Right ventricle myocardium superior (tissue), 1 donor: ENCODE measurements at places on chromosomes 7 and 10. TPM values are rescaled to one million over a fixed set of nuclear protein-coding genes. Genes with fewer than 3 reads are reported as not detected.

MSMB gene
- total RNA-seq, result not detected

GRCh38 chr10:7948371-7949000 lies 106.0 kb upstream of the GATA3 start:
- DNase-seq, result no peak

GRCh38 chr10:110657973-110658691 lies 14.0 kb downstream of the RBM20 start:
- no peak for DNase-seq

GRCh38 chr10:21281765-21282484 lies 243.6 kb downstream of the SKIDA1 start:
- DNase-seq, result no peak

GRCh38 chr7:102295346-102296178 lies 8.9 kb downstream of the SH2B2 start:
- no peak for DNase-seq

DNA sequence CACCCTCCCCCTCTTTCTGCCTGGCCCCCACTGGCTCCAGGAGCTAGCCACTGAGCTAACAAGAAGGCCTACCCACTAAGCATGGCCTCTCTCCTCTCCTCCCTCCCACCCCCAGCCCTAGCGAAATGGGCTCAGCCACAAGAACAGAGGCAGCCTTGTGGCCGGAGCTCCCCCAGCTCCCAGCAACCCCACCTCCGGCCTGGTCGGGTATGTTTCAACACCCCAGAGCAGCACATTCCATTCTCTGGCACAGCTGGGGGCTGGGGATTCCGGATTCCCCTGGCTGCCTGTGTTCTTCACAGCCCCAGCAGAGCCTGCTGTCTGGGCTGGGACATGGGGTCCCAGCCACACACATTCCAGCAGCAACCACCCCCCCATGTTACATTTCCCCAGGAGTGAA lies 9.0 kb downstream of the SFRP5 start:
- no peak for DNase-seq

GRCh38 chr10:33016988-33017387 lies 59.0 kb upstream of the ITGB1 start:
- no peak for DNase-seq

- DNase-seq, result peak; percentile 60
Measured at GRCh38 chr7:18086165-18087025, 58.7 kb upstream of the PRPS1L1 start.

GRCh38 chr10:7519351-7519750 lies 108.5 kb upstream of the SFMBT2 start:
- DNase-seq, result no peak

GRCh38 chr10:22324413-22324812 lies 3.5 kb downstream of the BMI1 start:
- no peak for DNase-seq

PRLHR gene
- total RNA-seq, result not detected

OR2A12 gene
- not detected for total RNA-seq

KIAA1217 gene
- 38.2 TPM for total RNA-seq

- DNase-seq, result peak; percentile 75
Measured at GRCh38 chr10:43409385-43410109, 561 bp upstream of the HNRNPF start.

ACSL5 gene
- total RNA-seq, result 6.0 TPM

DNA sequence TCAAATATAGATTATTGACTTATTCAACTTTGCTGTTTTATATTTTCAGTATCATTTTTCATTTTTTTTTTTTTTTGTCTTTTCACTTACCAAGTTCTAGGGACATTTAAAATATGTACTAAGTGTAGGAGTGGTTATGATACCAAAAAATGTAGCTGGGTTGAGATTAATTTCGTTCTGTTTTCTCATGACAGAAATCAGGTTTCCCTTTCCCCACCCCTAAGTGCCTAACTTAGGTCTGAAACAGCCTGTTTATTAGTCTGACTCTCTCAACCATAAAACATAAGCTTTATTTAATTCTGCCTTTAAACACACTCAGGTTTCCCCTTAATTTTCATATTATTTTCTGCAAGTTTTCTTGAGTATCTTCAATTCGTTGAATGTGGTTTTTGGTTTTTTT lies 22.1 kb downstream of the TMEM106B start:
- no peak for DNase-seq

WEE2 gene
- not detected for total RNA-seq

GRCh38 chr7:95931460-95932232 lies 159.3 kb downstream of the DYNC1I1 start:
- DNase-seq, result no peak

METTL27 gene
- 0.43 TPM for total RNA-seq

GRID2IP gene
- not detected for total RNA-seq

MYO1G gene
- total RNA-seq, result 0.97 TPM

DNA sequence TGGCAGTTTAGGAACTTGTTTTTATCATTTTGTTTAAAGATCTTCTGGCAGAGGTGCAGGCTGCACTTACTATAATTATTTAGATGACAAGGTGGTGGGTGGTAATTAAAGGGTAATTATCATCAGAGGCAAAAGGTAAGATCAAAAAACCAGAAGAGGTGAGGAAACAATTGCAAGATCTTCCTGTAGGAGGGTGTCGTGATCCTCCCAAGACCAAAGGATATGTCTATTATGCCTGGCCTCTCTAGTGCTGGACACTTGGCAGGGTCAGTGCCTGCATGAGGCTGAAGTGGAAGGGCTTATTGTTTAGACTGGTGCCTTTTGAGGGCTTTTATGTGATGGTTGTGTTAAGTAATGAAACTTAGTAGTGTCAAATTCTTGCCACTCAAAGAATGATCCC lies 1.8 kb upstream of the WAPL start:
- DNase-seq, result no peak

DNA sequence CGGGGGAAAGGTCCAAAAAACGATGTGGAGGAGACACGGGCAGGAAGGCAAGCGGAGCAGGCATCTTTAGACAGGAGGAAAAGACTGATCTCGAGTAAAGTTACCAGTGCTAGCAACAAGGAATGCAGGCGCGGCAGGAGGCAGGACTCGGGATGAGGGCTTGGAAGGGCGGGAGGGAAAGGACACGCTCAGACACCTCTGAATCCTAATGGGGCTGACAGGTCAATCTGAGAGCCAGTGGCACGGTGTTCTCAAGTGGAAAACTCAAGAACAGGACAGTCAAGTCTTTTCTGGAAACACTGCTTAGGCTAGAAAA lies 155.3 kb upstream of the COBL start:
- no peak for DNase-seq

- DNase-seq, result no peak
Measured at GRCh38 chr7:99693427-99694200, 13.8 kb upstream of the CYP3A5 start.

GRCh38 chr7:16202303-16202702 lies 219.0 kb downstream of the CRPPA start:
- no peak for DNase-seq

DNA sequence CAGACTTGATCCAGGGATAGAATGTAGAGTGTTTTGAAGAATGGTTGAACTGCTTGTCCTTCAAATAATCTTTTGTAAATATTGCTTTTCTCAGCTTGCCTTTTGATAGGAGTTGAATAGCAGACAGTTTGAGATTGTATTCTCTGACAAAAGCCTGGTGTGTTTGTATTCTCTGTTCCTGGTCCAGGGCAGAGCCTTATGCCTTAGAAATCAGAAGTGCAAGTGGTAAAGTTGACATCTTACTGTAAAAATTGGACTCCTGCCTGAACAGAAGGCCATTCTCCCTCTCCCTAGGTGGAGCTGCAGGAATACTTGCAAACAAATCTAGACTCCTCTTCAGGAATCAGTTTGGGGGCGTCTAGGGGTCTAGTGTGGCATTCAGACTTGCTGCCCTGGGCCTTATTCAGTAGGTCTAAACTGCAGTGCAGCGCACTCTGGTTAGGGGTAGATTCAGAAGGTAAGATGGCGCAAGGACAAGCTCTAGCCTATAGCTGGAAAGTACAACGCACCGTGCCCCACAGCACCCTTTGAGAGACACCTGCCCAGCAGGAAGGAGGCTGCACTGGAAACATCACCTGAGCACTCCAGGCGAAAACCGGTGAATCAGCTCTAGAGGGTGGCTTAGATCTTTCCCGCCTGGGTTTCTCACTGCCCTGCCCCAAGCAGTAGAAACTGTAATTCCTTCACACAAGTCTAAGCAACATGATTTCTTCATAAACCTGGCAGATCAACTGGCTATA lies 608.5 kb upstream of the GALNT17 start:
- no peak for DNase-seq

GRCh38 chr10:13765641-13766341 lies 179.0 kb downstream of the PRPF18 start:
- DNase-seq, result no peak

DNA sequence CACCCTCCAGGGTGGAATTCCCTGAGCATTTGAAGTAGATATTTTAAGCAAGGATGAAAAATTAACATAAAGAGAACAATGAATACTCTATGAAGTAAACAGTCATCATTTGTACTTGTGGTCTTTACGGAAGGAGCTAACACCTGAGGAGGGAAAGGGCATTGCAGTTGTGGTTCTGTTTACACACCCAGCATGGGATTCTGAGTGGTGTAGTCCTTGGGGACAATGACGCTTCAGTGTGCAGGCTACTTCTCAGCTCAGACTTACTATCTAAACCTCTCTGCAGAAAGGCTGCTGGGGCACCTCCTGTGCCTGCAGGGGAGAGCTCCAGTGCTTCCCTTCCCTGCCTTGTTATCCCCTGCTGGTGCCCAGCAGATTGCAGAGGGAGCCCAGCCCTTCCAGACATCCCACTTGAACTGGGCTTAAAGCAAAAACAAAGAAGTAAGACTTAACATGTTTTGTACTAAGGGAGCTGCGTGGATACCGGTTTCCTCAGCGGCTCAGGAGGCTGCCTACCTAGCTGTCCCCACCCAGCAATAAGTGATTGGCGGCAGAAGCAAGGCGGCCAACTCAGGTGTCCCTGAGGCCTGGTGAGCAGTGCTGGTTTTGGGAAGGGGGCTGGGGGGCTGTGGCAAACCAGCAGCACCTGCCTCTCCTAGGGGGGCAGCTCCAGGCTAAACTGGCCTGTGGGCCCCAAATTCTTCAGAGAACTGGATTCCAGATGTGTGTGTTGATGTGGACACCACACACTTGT lies 89.1 kb downstream of the CELF2 start:
- DNase-seq, result no peak

ABCF2 gene
- 23.9 TPM for total RNA-seq

GRCh38 chr7:37013771-37014170 lies 289.5 kb upstream of the AOAH start:
- DNase-seq, result no peak

DNA sequence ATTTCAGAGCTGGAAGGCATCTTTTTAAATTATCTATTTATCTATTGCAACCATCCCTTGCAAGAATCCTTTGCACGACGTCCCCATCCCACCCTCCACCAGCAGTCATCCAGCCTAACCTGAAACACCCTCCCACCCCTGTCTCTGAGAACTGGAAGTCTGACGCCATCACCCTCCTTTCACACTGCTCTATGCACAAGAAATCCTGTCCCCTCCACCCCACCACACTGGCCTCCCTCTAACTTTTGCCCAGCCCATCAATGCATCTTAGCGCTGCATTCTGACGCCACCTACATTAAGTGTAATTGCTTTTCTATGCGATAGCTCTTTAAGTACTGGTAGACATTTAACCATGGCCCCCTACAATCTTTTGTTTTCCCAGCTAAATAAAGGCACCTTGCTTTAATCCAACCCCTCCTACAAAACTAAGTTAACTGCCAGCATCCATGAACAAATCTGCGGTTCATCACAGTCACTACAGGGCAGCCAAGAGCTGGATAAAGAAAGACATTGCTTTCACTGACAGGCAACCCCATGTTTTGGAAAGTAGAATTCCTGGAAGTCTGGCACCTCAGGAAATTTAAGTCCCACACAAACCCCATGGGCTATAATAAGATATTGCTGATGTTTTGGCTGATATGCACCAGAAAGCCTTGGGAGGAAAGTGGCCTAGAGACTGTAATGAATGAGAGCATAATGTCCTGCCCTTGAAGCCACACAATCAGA lies 128.0 kb downstream of the GLI3 start:
- DNase-seq, result no peak

DNA sequence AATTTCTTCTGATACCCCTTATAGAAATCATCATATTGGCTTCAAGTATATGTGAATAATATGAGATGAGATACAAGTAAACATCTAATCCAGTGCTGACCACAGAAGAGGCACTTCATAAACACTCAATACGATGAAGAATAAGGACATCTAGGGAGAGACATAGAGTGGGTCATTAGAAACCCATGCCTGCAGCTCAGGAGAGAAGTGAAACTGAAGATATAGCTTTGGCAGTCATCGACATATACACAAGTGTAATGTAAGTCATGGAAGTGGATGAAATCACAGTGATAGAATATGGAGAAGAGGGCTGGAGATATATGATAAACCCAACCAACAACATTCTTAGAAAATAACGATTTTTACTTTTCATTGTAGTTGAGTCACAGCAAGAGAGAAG lies 665.0 kb downstream of the PARD3 start:
- no peak for DNase-seq

GRCh38 chr7:108016841-108017775 lies 14.1 kb upstream of the LAMB1 start:
- no peak for DNase-seq

- no peak for DNase-seq
Measured at GRCh38 chr7:113521468-113521867, 397.3 kb downstream of the PPP1R3A start.

- no peak for DNase-seq
Measured at GRCh38 chr7:117829450-117830117, 43.7 kb downstream of the CTTNBP2 start.

IQUB gene
- total RNA-seq, result 0.30 TPM

DNA sequence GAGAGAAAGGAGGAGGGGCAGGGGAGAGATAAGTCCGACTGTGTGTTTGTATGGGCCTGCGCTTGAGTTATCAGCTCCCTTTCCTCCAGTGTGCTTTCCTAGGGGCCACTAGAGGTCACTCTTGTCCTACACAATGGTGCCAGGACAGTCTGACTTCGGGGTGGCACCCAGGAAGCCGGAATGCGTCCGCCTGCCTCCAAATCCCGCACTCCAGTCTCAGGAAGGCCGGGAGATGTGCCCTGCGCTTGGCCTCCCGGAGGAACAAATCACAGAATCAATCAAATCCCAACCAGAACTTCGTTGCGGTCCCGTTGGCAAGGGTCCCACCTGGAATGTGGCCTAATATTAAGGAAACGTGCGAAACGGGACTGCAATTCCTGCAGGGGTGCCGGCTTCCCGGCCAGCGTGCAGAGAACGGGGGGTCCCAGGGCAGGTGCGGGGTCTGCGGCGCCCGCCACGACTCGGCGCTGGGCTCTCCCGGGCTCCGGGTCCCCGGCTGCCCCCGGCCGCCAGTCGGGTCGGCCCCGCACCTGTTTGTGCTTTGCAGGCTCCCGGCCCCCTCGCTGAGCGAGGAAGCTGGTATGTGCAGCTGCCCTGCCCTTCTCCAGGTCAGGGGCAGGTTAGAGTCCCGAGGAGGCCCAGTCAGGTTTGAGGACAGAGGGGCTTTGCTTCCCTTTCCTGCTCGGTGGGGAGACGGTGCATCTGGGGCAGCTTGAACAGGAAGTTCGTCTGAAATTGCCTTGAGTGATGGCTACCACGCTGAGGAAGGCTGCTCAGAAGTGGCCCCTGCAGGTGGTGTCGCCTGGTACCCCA lies 21.0 kb upstream of the HPS1 start:
- peak; percentile 74 for DNase-seq

- DNase-seq, result no peak
Measured at GRCh38 chr7:103123529-103123928, 25.4 kb downstream of the NAPEPLD start.

PCLO gene
- 3.8 TPM for total RNA-seq

GATA3 gene
- total RNA-seq, result 0.83 TPM

GRCh38 chr7:17063045-17063383 lies 181.2 kb upstream of the AGR3 start:
- no peak for DNase-seq
